ENCODE measurements at places on chromosomes 4 and X.
A peak's percentile ranks its signal among the peaks of the same experiment; 100 is the strongest.

GRCh38 chrX:24034485-24034884, 7.5 kb upstream of the KLHL15 start:
- DNase-seq, result no peak

GRCh38 chrX:151004085-151004484, 20.9 kb downstream of the HMGB3 start:
- no peak for DNase-seq

DNA sequence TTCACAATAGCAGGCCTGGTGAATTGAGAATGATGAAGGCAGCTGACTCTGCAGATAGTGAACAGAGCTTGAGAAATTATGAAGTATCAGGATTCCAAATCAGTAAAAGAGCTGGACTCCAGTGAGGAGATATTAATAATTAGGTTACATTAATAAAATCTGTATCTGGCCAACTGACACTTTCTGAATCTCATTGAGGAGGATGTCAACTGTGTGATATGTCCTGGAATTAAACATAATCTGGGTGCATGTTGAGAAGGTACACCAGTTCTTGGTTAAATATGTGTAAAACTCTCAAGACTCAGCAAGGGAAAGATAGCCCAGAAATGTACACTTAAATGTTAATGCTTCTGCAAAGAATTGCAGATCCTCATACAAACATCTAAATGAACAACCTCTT, 177.8 kb upstream of the SFRP2 start:
- no peak for DNase-seq

- peak; percentile 17 for DNase-seq
Measured at GRCh38 chr4:165355900-165356300, 22.9 kb upstream of the CPE start.

- DNase-seq, result no peak
Measured at GRCh38 chrX:116198810-116199209, 28.3 kb downstream of the AGTR2 start.

GRCh38 chrX:110341189-110342035, 17.2 kb upstream of the RTL9 start:
- DNase-seq, result no peak

- no peak for DNase-seq
Measured at GRCh38 chr4:174604198-174604597, 81.9 kb upstream of the HPGD start.

DNA sequence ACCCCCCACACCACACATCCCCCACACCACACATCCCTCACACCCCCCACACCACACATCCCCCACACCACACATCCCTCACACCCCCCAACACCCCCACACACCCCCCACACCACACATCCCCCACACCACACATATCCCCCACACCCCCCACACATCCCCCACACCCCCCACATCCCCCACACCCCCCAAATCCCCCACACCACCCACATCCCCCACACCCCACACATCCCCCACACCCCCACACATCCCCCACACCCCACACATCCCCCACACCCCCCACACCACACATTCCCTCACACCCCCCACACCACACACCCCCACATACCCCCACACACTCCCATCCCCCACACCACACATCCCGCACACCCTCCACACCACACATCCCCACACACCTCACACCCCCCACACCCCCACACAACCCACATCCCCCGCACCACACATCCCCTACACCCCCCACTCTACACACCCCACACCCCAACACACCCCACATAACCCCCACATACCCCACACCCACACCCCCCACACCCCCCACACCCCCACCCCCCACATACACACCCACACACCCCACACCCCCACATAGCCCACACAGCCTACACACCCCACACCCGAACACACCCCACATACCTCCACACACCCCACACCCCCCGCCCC, 172.9 kb downstream of the DCLK2 start:
- no peak for DNase-seq

Data from right renal cortex interstitium (tissue), 3 donors.